ENCODE measurements at places on chromosomes 13 and 19. TPM values are rescaled to one million over a fixed set of nuclear protein-coding genes. Genes with fewer than 3 reads are reported as not detected.

DNA sequence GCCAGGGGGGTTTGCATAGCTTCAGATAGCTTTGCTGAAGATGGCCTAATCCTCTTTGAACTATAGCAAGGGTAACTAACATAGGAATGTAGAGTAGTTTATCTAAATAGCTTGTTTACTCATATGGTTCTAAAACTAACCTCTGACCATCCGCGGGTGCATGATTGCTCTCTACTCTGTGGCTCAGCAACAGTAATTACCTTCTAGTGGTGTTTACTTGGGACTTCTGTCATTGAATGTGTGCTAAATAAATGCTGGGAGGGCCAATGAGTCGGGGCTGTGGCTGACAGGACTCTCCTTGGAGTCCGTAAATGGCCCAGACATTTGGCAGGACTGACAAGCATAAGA, 1461.9 kb downstream of the UQCRFS1 start:
- H3K36me3 ChIP-seq, result no peaks in the 10 kb centered on the region
- no peaks in the 10 kb centered on the region for H3K4me1 ChIP-seq
- DNase-seq, result no peak
- H3K4me3 ChIP-seq, result no peak overlapping the region

GRCh38 chr13:46195016-46195415, 13.0 kb upstream of the LCP1 start:
- H3K4me3 ChIP-seq, result no peak overlapping the region
- no peaks in the 10 kb centered on the region for H3K4me1 ChIP-seq
- H3K27ac ChIP-seq, result no peak overlapping the region
- no peaks in the 10 kb centered on the region for H3K27me3 ChIP-seq
- H3K36me3 ChIP-seq, result no peaks in the 10 kb centered on the region

DNA sequence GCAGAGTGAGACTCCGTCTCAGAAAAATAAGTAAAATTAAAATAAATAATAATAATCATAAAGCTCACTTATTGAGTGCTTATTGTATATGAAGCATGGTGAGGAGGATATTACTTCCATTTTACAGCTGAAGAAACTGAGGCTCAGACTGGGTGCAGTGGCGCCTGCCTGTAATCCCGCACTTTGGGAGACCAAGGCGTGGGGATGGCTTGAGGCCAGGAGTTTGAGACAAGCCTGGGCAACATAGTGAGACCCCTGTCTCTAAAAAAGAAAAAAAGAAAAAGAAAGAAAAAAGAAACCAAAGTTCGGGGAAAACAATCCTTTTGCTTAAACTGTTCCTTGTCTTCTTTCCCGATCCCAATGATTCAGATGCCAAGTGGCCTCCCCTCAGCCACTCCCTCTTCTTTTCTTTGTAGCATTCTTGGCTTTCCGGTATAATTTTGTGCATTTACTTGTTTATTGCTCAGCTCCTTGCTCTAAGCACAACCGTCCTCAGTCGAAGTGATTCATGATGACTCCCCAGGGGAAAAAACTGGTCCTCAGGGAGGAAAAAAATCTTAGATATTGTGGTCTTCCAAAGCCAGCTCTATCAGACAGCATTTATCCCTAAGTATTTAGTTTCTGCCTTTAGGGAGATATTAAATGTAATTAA, 965 bp upstream of the EIF3G start:
- peak overlapping the region; percentile 70 for H3K27ac ChIP-seq
- H3K27me3 ChIP-seq, result no peaks in the 10 kb centered on the region
- peaks cover 17% of the 10 kb centered on the region for H3K4me1 ChIP-seq
- no peak overlapping the region for H3K4me3 ChIP-seq
- no peak for DNase-seq

SPRY2 gene
- total RNA-seq, result 9.1 TPM

DNA sequence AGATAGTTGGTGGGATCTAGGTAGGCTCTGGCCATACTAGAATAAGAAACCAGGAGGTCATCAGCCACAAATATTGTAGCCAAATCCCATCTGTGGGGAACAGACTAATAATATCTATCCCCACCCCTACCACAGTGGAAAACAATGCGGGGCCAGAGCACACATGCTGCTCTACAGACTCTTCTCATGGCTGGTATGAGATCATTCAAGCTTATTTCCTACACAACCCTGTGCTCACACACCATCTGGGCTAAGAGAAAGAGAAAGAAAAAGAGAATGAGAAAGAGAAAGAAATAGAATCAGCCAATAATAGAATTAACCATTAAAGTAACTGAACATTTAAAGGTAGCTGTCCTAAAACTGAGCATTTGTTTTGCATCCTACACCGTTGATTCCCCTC, 1268.4 kb upstream of the SPRY2 start:
- no peak overlapping the region for H3K27ac ChIP-seq
- H3K36me3 ChIP-seq, result no peaks in the 10 kb centered on the region
- no peak overlapping the region for H3K4me3 ChIP-seq
- no peak for DNase-seq

BEST2 gene
- not detected for total RNA-seq

ZNF66 gene
- total RNA-seq, result 3.8 TPM

- no peak for DNase-seq
- H3K27me3 ChIP-seq, result no peaks in the 10 kb centered on the region
- H3K4me3 ChIP-seq, result no peak overlapping the region
These were observed 49.6 kb upstream of the EBPL start for GRCh38 chr13:49740870-49741269.

GRCh38 chr13:55394470-55394869, 1746.2 kb upstream of the PRR20A start:
- no peak overlapping the region for H3K27ac ChIP-seq
- H3K4me3 ChIP-seq, result no peak overlapping the region
- H3K27me3 ChIP-seq, result no peaks in the 10 kb centered on the region

DNA sequence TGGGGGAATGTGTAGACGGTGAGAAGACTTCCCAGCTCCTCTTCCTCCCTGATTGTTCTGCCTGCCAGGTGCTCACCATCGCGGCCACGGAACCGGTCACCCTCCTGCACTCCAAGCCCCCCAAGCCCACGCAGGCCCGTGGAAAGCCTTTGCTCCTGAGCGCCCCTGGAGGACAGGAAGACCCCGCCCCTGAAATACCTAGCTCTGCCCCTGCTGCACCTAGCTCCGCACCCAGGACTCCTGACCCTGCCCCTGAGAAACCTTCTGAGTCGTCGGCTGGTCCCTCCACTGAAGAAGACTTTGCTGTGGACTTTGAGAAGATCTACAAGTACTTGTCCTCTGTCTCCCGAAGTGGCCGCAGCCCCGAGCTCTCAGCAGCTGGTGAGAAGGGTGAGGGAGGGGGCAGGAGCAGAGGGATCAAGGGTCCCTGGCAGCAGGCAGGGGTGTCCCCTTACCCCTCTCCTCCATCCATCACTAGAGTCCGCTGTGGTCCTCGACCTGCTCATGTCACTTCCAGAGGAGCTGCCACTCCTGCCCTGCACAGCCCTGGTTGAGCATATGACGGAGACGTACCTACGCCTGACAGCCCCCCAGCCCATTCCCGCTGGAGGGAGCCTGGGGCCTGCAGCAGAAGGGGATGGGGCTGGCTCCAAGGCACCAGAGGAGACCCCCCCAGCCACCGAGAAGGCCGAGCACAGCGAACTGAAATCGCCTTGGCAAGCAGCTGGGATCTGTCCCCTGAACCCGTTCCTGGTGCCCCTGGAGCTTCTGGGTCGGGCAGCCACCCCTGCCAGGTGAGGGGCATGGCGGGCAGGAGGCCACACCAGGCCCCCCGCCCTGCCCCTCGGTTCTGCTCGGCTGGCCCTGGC, 2.1 kb downstream of the SNAPC2 start:
- H3K36me3 ChIP-seq, result no peaks in the 10 kb centered on the region
- peaks cover 49% of the 10 kb centered on the region for H3K4me1 ChIP-seq
- peak overlapping the region; percentile 97 for H3K27ac ChIP-seq

- H3K4me3 ChIP-seq, result no peak overlapping the region
- H3K4me1 ChIP-seq, result no peaks in the 10 kb centered on the region
- no peaks in the 10 kb centered on the region for H3K27me3 ChIP-seq
- H3K27ac ChIP-seq, result no peak overlapping the region
- H3K36me3 ChIP-seq, result no peaks in the 10 kb centered on the region
These were observed 27.3 kb downstream of the ZNF114 start for GRCh38 chr19:48296963-48297734.

- H3K4me3 ChIP-seq, result no peak overlapping the region
- H3K36me3 ChIP-seq, result no peaks in the 10 kb centered on the region
- no peak for DNase-seq
These were observed 6.0 kb upstream of the SULT2A1 start for GRCh38 chr19:47891923-47892666.

DNA sequence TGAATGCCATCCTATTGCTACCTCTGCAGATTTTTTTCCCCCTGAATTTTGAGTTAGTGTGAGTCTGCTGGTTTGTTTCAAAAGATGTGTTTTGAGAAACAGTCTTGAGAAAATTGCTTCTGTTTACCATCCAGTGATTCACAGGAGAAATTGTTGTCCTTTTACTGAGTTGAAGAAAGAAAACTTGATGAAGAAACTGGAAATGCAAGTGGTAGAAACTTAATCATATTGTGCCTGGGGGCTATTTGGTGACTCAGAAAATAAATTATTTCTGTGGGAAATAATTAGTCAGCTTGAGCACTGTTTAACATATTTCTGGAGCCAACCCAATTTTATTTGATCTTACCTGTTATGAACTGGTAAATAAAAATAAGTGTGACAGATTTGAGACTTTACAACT, 35.4 kb downstream of the PAN3 start:
- H3K27ac ChIP-seq, result no peak overlapping the region
- H3K36me3 ChIP-seq, result peaks cover 31% of the 10 kb centered on the region
- DNase-seq, result no peak
- no peaks in the 10 kb centered on the region for H3K27me3 ChIP-seq
- H3K4me1 ChIP-seq, result no peaks in the 10 kb centered on the region
- no peak overlapping the region for H3K4me3 ChIP-seq

MBD3L2B gene
- not detected for total RNA-seq

DNA sequence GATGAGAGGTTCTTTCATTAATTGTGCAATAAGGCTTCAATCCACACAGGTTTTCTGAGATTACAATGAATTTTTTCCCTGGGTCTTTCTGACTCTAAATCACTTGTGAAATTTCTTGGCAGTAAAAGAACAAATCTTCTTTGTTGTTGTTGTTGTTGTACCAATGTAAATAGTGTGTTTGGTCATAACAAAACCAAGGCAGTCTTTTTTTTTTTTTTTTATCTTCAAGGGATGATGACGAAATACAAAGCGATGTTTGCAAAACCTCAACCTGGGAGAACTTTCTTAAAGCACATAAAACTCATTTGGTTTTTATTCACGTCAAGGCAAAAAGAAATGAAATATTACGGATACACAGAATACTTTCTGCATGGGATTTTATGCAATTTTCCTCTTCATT, 462.0 kb downstream of the LIG4 start:
- H3K27ac ChIP-seq, result no peak overlapping the region
- no peak for DNase-seq
- no peaks in the 10 kb centered on the region for H3K4me1 ChIP-seq
- no peaks in the 10 kb centered on the region for H3K36me3 ChIP-seq
- H3K27me3 ChIP-seq, result no peaks in the 10 kb centered on the region

DNA sequence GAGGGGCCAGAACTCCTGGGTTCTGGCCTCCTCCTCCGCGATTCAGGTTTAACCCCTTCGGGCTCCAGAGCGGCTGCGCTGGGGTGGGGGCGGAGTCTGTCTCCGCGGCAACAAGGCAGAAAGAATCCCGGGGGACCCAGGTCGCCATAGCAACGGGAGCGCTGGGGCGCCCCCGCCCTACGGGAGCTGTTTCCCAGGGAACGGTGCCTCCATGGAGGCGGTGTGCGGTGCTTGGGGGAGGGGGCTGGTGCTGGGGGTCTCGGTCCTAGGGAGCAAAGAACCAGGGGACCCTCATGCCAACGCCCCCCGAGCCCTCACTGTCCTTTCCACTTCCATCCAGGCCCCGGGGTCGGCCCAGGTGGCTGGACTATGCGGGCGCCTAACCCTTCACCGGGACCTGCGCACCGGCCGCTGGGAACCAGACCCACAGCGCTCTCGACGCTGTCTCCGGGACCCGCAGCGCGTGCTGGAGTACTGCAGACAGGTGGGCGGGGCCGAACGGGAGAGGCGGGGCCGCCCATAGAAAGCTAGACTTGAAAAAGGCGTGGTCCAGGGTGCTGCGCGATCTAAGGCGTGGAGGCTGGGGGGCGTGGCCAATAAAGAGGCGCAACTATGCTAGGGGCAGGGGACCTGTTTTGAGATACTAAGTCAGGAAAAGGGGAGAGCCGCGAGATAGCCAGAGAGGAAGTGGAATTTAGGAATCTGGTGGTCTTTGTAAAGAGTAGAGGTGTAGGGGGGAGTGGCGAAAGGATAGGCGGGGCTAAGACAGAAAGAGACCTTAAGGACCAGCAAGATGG, 1.2 kb downstream of the APLP1 start:
- peaks cover 71% of the 10 kb centered on the region for H3K27me3 ChIP-seq
- DNase-seq, result no peak
- H3K27ac ChIP-seq, result no peak overlapping the region
- no peak overlapping the region for H3K4me3 ChIP-seq
- peaks cover 17% of the 10 kb centered on the region for H3K4me1 ChIP-seq

DNA sequence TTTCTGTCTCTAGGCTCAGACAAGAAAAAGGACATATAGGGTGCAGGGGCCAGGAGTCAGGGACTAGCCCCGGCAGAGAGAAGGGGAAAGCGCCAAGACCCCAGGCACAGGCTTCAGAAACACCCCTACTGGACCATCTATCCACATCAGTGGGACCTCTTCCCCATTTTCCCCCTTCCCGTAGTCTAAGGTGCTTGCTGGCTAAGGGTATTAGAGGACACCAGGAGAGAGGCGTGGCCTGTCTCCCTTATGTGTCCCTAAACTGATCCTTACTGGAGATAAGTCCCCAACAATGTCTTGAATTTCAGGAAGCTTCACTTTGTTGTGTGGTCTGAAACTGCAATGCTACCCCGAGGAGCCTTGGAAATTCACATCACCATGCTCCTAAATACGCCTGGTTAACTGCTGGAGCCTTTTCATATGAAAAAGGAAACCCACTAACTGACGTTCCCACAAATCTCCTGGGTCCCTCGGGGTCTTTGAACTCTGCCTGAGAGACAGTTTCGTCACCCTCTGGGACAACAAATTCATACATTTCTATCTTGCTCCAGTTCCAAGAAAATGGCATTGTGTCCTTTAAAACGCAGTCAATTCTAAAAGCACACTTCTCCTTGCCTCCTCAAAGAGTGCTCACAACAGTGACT, 197.7 kb downstream of the COL4A1 start:
- peaks cover 11% of the 10 kb centered on the region for H3K4me1 ChIP-seq
- H3K4me3 ChIP-seq, result no peak overlapping the region
- H3K27me3 ChIP-seq, result no peaks in the 10 kb centered on the region
- no peaks in the 10 kb centered on the region for H3K36me3 ChIP-seq
- peak overlapping the region; percentile 25 for H3K27ac ChIP-seq
- DNase-seq, result no peak

GRCh38 chr19:991174-991931, 7.2 kb downstream of the WDR18 start:
- peaks cover 16% of the 10 kb centered on the region for H3K4me1 ChIP-seq
- DNase-seq, result no peak
- peaks cover 6% of the 10 kb centered on the region for H3K36me3 ChIP-seq

ZNF415 gene
- total RNA-seq, result 0.61 TPM

- no peaks in the 10 kb centered on the region for H3K27me3 ChIP-seq
- H3K4me3 ChIP-seq, result no peak overlapping the region
- DNase-seq, result no peak
These were observed 7.8 kb upstream of the HIF3A start for GRCh38 chr19:46288896-46289588.
